ENCODE measurements at places on chromosomes 5 and 9.

DNA sequence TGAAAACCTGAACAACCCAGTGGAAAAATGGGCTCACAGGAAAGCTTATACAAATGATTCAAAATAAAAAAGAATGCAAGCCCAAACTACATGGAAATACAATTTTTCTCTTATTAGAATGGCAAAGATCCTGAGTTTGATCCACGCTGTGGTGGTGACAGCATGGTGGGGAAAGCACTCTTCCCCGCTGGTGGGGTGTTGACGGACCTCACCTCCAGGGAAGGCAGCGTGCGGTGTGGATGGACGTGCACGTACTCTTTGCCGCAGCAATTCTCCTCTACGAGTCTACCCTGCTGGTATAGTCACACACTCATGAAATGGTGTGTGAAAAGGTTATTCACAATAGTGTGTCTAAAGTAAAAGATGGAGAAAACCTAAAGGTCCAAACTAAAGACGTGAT, 5.9 kb upstream of the ZFP62 start:
- DNase-seq = no peak

GRCh38 chr5:109584986-109585599, 104.6 kb upstream of the MAN2A1 start:
- no peak for DNase-seq

- DNase-seq = no peak
Measured at GRCh38 chr5:40397091-40397490, 282.6 kb upstream of the PTGER4 start.

DNA sequence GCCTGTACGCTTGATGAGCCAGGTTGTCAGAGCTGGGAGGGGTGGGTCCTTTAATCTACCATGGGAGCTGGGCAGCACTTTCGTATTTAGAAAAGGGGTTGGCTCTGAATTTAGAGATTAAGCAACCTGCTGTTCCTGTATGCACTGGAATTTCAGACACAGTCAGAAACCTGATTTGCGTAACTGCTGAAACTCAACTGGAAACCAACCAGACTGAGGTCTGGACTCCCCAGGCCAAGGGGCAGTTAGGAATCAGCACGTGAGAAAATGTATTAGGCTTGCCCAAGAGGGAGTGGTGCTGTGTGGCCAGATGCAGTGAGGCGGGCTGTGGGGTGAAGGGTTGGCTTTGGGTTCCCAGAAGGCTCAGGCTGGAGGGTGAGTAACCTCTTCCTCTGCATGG, 235.0 kb downstream of the GOLPH3 start:
- no peak for DNase-seq

- DNase-seq = no peak
Measured at GRCh38 chr5:168332042-168332441, 40.6 kb downstream of the WWC1 start.

GRCh38 chr5:169114466-169115065, 186.4 kb downstream of the SLIT3 start:
- no peak for DNase-seq

GRCh38 chr5:62395210-62395950, 8.3 kb downstream of the DIMT1 start:
- no peak for DNase-seq

DNA sequence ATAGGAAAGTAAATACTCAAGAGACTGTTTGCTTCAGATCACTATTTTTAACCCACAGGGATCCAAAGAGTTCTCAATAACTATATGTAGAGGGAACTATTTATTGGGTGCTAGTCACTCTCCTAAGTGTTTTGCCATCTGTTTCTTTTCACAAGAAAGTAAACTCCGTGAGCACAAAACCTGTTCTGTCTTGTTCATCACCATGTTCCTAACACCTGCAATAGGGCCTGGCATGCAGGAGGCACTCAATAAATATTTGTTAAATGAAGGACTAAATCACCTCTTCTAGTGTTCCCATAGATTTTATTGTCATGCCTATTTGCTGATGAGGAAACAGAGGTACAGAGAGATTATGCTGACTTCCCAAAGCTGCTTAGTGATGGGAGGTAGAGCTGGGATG, 118.2 kb downstream of the VCAN start:
- no peak for DNase-seq

DNA sequence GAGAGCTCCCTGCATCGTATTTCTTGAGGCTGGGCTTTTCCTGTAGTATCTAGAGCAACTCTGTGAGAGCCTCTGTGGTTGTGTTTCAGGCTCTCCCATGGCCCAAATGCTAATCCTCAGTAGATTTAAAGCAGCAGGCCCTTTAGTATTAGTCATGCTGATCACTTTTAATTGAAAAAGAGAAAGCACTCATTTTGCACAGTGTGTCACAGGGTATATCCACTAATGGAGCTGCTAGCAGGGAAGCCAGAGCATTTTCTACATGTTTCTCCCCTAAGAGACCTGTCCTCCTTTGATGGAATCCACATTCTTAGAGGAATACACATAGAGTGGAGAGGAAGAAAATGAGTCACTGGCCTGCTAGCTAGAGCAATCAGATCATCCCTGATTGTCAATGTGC, 348.5 kb downstream of the TMEM232 start:
- DNase-seq = no peak
